ENCODE measurements at places on chromosomes 16 and 17. TPM values are rescaled to one million over a fixed set of nuclear protein-coding genes. Genes with fewer than 3 reads are reported as not detected.

ARHGDIG gene
- total RNA-seq: 3.7 TPM

ANKS3 gene
- total RNA-seq: 24.9 TPM

DHRS7C gene
- total RNA-seq: 0.62 TPM

IL17C gene
- total RNA-seq: not detected

TBC1D3G gene
- total RNA-seq: not detected

SMTNL2 gene
- total RNA-seq: not detected

CLDN9 gene
- not detected for total RNA-seq

SOX9 gene
- total RNA-seq: 9.5 TPM

TP53TG3B gene
- total RNA-seq: not detected

ANKRD40CL gene
- not detected for total RNA-seq

SNF8 gene
- total RNA-seq: 126 TPM

PRR35 gene
- not detected for total RNA-seq

ITGAX gene
- total RNA-seq: not detected

DNA sequence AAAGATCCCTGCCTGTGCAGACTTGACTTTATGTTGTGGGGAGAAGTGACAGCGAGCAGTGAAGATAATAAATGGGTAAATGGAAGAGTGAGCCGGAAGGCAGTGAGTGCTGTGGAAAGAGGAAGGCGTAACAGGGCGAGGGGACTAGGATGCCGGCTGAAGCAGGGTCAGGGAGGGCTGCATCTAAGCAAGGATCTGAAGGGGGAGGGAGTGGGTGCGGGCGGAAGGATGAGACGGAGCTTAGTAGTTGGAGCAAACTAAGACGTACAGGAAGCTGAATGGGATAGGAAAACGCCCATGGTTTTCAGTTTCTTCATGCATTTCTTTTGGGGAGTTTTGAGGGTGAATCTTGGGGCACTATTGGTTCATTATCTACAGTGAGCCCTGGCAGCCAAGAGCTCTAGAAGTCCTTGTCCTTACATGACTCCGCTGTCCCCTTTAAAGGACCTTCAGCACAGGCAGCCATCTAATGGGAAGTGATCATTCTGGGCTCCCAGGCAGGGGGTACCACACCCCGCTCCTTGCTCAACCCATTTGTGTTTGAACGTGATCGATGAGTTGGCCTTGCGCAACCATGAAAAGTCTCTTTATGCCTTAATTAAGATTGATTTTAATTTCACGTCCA, 10.4 kb upstream of the NAT9 start:
- no peak for DNase-seq

DNA sequence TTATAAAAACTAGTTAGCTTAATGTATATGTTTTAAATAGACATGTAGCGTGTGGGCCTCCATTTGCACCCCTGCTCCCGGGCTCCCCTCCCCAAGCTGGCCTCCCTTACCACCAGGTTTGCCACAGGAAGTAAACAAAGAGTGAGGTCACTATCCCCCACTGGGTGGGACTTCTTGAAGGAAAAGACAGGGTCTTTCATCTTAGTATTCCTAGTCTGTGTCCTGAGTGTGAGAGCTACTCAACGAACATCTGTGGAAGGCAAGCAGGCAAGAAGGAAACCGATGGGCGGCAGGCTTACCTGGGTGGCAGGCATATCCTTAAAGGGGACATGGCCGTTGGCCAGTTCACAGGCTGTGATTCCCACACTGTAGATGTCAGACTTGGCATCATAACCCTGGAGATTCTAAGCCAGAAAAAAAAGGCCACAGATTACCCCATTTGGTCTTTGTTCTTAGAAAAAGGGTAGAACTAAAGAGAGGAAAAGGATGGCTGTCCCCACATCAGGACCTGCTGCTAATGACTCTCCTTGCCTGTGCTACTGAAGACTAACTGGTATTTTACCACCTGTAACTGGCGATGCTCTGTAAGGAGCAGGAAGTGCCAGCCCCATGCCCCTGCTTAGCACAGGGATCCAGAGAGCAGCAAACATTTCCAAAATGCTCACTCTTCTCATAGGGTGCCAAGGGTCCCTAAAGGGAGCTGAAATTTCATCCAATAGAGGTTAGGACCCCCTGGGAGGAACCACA, 6.6 kb upstream of the LIMD2 start:
- DNase-seq: no peak

DNA sequence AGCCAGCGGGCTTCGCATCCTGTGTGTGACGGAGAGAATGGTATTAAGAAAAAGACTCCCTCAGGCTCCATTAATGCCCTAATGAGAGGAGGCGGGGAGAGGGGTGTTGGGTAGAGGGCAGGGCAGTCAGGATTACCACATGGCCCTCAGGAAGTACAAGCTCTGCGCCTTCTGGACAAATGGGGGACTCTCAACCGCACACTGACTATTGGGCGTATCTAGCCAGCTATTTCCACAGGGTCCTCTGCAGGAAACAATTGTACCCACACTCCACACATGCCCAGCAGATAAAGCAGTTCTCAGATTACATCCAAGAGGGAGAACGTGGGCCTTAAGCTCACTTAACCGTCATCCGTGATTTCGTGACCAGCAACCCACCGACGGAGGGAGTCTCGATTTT, 14.7 kb downstream of the NXN start:
- no peak for DNase-seq

- DNase-seq: peak; percentile 88
These were observed 165.2 kb upstream of the CHMP6 start for GRCh38 chr17:80826346-80826954.

DNA sequence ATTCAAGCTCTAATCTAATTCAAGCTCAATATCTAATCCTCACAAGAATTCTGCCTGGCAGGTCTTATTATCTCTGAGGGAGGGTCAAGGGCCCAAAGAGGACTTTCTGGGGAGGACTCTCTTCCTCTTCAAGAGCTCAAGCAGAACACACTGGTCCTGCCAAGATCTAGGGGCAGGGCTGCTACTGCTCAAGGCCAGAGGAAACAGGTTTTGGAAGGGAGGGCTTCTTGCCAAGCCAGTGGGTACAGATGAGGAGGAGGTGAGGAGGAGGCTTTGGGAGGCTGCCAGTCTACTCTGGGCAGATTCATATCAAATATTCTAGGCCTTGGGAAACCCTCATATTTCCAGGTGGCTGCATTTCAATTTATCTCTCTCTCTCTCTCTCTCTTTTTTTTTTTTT, 51.8 kb upstream of the IL34 start:
- peak; percentile 24 for DNase-seq

DNA sequence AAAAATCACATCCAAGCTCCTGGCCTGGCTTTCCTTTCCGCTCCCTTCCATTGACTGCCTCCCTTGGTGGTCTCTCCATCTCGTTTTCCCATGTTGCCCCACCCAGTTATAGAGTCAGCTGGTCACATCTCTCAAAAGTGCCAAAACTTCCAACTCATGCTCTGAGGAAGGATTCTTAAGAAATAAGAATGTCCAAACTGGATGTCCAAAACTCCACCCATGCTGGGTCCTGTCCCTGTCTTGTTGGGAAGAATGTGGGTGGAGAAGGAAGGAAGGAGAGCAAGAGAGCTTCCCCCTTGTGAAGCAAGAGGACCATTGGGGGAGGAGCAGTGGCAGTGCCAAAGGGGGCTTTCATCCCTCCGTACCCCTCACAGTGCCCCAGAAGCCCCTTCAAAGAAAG, 44.6 kb upstream of the MAP3K14 start:
- DNase-seq: no peak

- no peak for DNase-seq
These were observed 27.8 kb upstream of the C16orf78 start for GRCh38 chr16:49345829-49346228.

- DNase-seq: no peak
These were observed 2.2 kb downstream of the UBALD1 start for GRCh38 chr16:4612474-4612931.

DNA sequence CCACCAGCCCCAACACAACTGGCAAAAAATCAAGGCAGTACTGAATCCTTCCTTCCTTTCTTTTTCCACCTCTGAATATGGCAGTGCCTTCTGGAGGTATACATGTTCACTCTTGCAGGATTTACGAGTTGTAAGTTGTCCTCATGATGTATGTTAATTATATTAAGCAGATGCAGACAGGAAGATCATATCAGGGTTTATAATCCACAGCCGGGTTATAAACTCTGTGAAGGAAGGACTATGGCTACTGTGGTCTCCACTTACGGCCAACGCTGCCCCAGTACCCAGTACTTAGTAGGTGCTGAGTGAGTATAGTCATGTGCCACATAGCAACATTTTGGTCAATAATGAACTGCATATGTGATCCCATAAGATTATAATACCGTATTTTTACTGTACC, 19.6 kb upstream of the IRX5 start:
- DNase-seq: no peak

DNA sequence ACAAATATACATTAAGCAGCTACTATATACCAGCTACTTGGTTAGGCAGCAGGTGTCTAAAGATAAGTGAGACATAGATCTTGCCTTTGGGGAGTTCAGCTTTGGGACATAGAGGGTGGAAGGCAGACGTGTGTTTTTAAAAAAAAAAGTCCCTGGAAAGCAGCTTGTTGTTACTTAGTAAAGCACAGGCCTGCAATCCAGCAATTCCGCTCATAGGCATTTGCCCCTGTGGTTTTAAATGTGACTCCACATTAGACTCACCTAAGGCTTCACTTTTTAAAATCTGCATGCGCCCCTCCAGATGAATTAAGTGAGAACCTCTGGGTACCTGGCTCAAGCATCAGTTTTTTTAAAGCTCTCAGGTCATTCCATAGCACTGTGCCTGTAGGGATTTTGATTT, 7.2 kb upstream of the MLYCD start:
- no peak for DNase-seq

DNA sequence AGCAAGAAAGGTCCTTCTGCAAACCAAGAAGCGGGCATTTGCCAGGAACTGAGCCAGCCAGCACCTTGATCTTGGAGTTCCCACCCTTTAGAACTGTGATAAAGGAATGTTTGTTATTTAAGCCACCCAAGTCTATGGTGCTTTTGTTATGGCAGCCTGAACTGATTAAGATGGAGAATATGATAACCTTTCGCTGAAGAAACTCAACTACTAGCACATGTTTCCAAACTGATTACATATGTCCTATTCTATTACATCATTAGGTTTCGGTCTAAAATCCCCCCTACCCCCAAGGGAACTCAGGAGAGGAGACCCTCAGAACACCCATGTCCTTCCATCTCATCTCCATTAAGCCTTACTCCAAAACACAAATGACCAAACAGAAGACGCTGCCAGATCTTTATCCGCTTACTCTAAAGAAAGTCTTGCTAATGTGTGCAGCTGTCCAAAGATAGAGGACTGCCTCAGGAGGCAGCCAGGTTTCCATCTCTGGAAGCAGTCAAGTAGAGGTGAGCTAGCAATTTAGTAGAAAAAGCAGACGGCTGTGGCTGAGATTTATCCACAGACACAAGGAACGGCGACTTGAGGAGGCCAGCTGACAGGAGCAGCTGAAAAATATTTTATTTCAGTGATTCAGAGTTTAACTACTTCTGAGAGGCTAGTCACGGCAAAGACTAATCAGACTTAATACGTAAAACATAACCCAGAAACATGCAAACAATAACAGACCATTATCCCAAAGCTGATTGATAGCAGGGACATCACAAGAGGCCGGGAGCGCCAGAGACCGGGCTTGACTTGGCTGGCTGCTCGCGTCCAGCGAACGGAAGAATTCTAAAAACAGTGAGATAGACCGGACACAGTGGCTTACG, 611.4 kb upstream of the CDH5 start:
- DNase-seq: no peak

- no peak for DNase-seq
These were observed 2.5 kb downstream of the CORO1A start for GRCh38 chr16:30185683-30186421.

GRCh38 chr16:23564575-23565363, 7.2 kb downstream of the UBFD1 start:
- DNase-seq: no peak

DNA sequence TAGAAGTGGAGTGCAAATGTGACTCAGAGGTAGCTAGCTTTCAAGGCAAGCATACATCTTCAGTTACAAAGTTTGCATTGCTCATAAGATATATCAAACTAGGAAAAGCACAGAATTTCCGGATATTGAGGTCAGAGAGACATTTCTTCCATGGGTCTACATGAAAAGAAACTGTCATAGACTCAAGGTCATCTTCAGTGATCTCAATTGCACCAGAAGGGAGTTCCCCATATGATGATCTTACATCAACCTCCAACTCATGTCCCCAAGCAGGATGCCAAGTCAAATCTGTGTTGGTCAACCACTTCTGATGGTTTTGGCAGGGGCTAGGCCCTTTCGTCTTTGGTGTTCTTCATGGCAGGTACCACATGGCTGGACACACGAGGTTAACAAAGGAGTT, 459.9 kb upstream of the MAF start:
- no peak for DNase-seq

DNA sequence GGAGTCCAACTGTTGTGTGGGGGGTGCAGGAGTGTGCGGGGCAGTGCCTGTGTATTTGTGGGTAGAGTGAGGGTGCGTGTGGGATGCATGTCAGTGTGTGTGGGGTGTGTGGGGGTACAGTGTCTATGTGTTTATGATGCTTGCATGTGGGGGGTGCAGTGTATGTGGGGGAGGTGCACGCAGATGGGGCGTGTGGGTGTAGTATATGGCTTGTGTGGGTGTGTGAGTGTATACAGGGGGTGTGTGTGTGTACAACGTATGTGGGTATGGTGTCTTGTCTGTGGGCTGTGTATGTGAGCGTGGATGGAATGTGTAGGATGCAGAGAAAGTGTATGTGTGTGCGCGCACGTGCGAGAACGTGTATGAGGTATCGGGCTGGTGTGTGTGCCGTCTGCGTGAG, 160.4 kb downstream of the ZFHX3 start:
- no peak for DNase-seq

DNA sequence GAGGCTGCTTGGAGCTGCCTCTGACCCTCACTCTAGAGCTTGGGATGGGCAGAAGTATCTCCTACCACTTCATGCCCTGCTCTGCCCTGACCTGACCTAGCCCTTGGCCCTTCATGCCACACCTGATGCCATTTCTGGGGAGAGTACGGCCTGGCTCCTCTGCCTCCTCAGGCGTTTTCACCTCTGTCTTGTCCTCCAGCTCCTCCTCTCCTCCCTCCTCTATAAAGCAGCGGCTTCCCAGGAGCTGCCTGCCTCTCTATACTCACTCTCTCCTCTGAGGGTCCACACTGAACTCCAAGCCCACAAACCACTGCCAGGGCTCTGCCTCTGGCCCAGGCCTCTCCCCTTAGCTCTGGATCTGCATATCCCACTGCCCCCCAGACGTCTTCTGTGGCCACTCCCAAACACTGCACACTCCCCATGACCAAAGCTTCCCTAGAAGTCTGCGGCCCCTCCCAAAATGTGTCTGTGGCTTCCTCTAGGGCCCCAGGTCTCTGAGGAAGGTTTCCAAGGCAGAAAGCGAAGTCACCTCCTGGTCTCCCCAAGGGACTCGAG, 52.6 kb downstream of the PITPNM3 start:
- DNase-seq: no peak

- DNase-seq: no peak
These were observed 58.8 kb upstream of the MAF start for GRCh38 chr16:79659344-79659743.
